ENCODE measurements at places on chromosomes 6 and 20. TPM values are rescaled to one million over a fixed set of nuclear protein-coding genes. Genes with fewer than 3 reads are reported as not detected.

The C20orf144 gene
- polyA plus RNA-seq = 0.23 TPM

GRCh38 chr6:131792091-131792496 lies 15.7 kb upstream of the ENPP1 start:
- no peaks in the 10 kb centered on the region for H3K4me1 ChIP-seq
- H3K27me3 ChIP-seq = no peaks in the 10 kb centered on the region
- no peaks in the 10 kb centered on the region for H3K36me3 ChIP-seq
- no peak overlapping the region for H3K27ac ChIP-seq
- H3K4me3 ChIP-seq = no peak overlapping the region
- no peak for DNase-seq

The RAE1 gene
- polyA plus RNA-seq = 62.4 TPM

DNA sequence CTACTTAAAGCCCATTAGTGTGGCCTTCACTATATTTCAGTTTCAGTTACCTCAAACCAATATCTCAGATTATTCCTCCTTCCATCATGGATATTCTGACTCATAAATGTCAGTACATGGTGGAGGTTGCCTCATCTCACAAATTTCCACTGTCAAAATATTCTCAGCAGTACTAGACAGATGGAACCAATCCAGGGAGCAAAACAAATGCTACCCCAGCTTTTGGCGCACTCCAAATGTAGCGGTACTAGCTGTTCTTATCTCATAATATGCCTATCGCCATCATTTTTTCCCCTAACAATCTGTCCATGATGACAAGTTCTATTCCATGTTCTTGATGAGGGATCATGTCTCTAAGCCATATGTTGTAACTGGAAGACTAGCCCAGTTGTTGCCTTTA lies 1026.1 kb downstream of the KIF16B start:
- H3K4me3 ChIP-seq = no peak overlapping the region
- no peak for DNase-seq

DNA sequence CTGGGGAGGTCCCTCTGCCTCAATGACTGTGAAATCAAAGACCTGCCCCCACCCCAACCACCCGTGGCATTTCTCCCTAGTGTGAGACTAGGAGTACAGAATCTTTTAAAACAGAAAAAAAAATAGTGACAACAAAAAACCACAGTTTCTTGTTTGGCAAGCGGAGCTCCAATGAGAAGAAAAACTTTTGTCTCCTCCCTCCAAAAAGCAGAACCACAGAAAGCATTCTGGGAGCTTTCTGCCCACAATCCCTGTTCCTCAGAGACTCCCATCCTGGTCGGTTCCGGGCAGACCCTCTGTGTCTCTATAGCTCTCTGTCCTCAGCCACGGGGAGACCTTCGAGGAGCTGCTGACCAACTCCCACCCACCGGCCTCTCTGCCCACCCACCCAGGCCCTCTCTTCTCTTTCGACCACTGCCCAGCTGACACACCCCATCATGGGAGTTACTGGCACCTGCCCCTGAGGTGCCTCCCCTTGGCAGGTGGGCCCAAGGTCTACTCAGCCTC lies 4.9 kb downstream of the PREX1 start:
- no peaks in the 10 kb centered on the region for H3K27me3 ChIP-seq
- no peaks in the 10 kb centered on the region for H3K36me3 ChIP-seq
- no peak overlapping the region for H3K4me3 ChIP-seq
- peaks cover 8% of the 10 kb centered on the region for H3K4me1 ChIP-seq
- H3K27ac ChIP-seq = no peak overlapping the region
- no peak for DNase-seq

The NPEPL1 gene
- polyA plus RNA-seq = 5.6 TPM

GRCh38 chr6:155561257-155561965 lies 105.8 kb upstream of the NOX3 start:
- H3K27ac ChIP-seq = no peak overlapping the region
- no peak for DNase-seq
- H3K4me1 ChIP-seq = no peaks in the 10 kb centered on the region
- no peaks in the 10 kb centered on the region for H3K27me3 ChIP-seq

The CLPSL2 gene
- not detected for polyA plus RNA-seq

- no peak overlapping the region for H3K27ac ChIP-seq
- no peaks in the 10 kb centered on the region for H3K4me1 ChIP-seq
- no peaks in the 10 kb centered on the region for H3K27me3 ChIP-seq
- no peaks in the 10 kb centered on the region for H3K36me3 ChIP-seq
These were observed 210.3 kb downstream of the FOXA2 start for GRCh38 chr20:22374066-22374465.

- peak overlapping the region; percentile 72 for H3K27ac ChIP-seq
- no peak for DNase-seq
- H3K4me3 ChIP-seq = peak overlapping the region; percentile 58
- H3K4me1 ChIP-seq = peaks cover 48% of the 10 kb centered on the region
- H3K36me3 ChIP-seq = peaks cover 15% of the 10 kb centered on the region
These were observed 1.4 kb downstream of the GMPR start for GRCh38 chr6:16239798-16240123.

DNA sequence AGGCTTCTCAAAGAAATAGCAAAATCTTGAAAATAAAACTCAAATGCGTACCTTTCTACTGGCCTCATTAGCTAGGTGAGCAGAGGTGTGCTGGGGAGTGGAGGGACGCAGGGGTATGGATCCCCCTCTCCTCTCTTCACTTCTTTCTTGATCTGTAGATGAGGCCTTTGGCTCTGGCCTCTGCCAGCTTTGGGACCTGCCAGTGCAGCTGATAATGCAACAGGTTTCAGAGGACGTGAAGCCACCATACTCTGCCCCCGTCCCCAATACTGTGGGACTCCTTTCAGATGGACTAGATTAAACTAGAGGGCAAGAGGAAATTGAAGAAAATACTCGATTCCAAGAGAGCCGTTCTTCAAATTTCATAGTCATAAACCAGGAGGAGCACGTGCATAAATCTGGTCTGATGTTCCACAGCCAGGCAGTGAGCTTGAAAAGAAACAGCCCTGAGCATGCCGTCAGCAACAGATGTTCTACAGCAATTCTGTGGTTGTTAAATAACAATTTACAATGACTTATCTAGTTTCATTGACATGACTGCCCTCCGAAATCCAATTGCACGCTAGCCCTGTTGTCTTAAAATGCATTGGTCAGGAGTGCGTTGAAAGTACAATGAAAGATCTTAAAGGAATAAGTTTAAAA lies 245.3 kb upstream of the FOXQ1 start:
- H3K36me3 ChIP-seq = no peaks in the 10 kb centered on the region
- no peak overlapping the region for H3K4me3 ChIP-seq
- H3K27ac ChIP-seq = no peak overlapping the region
- H3K27me3 ChIP-seq = peaks cover 5% of the 10 kb centered on the region
- no peaks in the 10 kb centered on the region for H3K4me1 ChIP-seq

DNA sequence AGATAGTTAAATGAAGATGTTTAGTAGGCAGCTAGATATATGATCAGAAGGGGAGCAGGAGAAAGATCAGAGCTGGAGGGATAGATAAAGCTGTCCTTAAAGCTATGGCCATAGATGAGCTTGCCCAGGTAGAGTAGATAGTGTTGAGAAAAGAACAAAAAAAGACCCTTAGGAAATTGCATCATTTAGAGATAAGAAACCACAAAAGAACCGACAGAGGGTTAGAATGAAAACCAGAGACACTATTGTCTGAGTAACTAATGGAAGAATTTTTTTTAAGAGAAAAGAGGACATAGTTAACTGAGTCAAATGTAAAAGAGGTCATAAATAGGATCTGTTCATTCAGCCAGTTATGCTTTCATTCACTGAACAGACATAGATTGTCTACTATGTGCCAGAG lies 101.8 kb downstream of the TNFAIP3 start:
- peaks cover 7% of the 10 kb centered on the region for H3K4me1 ChIP-seq
- H3K4me3 ChIP-seq = no peak overlapping the region
- H3K36me3 ChIP-seq = no peaks in the 10 kb centered on the region
- H3K27me3 ChIP-seq = no peaks in the 10 kb centered on the region
- DNase-seq = peak; percentile 40

- H3K4me3 ChIP-seq = no peak overlapping the region
- no peak for DNase-seq
These were observed 32.1 kb downstream of the COL20A1 start for GRCh38 chr20:63325021-63325471.

- no peaks in the 10 kb centered on the region for H3K36me3 ChIP-seq
- DNase-seq = no peak
- no peak overlapping the region for H3K27ac ChIP-seq
- H3K4me1 ChIP-seq = no peaks in the 10 kb centered on the region
- no peak overlapping the region for H3K4me3 ChIP-seq
These were observed 28.8 kb downstream of the CPXM1 start for GRCh38 chr20:2771631-2772080.

GRCh38 chr6:52524918-52525317 lies 51.9 kb downstream of the TRAM2 start:
- H3K4me1 ChIP-seq = peaks cover 27% of the 10 kb centered on the region
- no peak for DNase-seq
- H3K4me3 ChIP-seq = no peak overlapping the region
- H3K36me3 ChIP-seq = no peaks in the 10 kb centered on the region
- no peaks in the 10 kb centered on the region for H3K27me3 ChIP-seq

DNA sequence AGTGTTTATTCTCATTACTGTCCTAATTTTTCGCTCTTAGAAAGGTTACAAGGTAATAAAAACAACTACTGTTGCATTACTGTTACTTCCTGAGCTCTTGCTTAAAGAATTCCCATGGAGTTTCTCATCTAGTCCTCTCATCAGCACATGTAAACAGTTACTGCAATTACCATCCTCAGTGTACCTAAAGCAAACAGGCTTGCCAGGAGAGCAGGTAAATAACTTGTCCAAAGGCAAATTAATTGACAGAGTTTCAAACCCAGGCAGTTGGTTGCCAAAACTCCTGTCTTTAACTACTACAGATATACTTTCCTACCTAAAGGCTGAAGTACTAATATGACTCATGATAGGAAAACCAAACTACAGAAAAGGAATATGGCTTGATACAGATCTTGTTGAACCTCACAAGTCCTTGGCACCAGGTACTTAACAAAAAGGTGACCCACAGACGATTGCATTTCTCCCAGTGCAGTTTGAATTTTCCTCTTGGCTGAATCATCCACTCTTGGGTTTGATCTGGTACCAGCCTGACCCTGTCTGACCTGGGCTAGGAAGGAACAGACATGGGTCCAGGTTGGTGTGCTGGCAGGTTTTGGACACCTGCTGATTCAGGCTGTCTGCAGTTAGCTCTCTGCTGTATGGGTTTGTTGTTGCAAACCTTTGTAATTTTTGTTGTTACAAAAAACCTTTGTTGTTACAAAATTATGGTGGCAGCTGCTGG lies 153.0 kb downstream of the CFAP61 start:
- no peak overlapping the region for H3K4me3 ChIP-seq
- H3K27me3 ChIP-seq = no peaks in the 10 kb centered on the region
- H3K4me1 ChIP-seq = no peaks in the 10 kb centered on the region
- no peak for DNase-seq
- no peaks in the 10 kb centered on the region for H3K36me3 ChIP-seq

The BTN2A1 gene
- polyA plus RNA-seq = 18.0 TPM

GRCh38 chr6:120871416-120872261 lies 462.6 kb downstream of the TBC1D32 start:
- no peak for DNase-seq
- no peak overlapping the region for H3K4me3 ChIP-seq
- H3K4me1 ChIP-seq = no peaks in the 10 kb centered on the region
- H3K27me3 ChIP-seq = no peaks in the 10 kb centered on the region
- H3K36me3 ChIP-seq = no peaks in the 10 kb centered on the region

DNA sequence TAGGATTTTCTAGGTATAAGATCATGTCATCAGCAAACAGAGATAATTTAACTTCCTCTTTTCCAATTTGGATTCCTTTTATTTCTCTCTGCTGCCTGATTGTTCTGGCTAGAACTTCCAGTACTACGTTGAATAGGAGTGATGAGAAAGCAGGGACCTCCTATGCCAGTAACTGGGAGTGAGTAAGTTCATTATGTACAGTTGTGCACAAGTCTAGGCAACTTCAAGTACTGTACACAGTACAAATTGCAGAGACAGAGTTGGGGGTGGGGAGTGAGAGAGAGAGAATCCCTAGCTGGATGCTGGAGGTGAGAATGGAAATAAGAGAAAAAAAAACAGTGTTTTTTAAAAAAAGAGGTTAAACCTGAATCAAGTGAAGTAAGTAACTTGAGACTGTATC lies 210.2 kb downstream of the MMUT start:
- no peak overlapping the region for H3K4me3 ChIP-seq
- H3K27me3 ChIP-seq = no peaks in the 10 kb centered on the region
- no peaks in the 10 kb centered on the region for H3K4me1 ChIP-seq
- H3K27ac ChIP-seq = no peak overlapping the region
- no peaks in the 10 kb centered on the region for H3K36me3 ChIP-seq

DNA sequence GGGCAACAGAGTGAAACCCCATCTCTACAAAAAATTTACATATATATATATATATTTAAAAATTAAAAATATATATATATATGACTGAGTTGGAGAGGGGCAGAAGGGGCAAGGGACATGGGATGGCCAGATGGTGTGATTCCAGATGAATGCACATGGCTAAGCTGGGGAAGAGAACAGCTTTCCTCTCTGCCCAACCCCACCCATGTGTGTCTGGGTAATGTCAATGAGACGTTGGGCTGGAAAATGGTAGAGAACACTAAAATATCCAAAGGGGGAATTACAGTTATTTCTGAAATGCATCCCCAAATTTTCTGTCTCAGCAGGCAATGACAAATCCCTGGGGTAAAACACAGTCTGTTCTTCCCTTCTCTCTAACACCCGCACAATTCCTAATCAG lies 31.2 kb upstream of the CCND3 start:
- H3K27me3 ChIP-seq = no peaks in the 10 kb centered on the region
- H3K4me1 ChIP-seq = peaks cover 5% of the 10 kb centered on the region
- DNase-seq = no peak
- no peaks in the 10 kb centered on the region for H3K36me3 ChIP-seq

DNA sequence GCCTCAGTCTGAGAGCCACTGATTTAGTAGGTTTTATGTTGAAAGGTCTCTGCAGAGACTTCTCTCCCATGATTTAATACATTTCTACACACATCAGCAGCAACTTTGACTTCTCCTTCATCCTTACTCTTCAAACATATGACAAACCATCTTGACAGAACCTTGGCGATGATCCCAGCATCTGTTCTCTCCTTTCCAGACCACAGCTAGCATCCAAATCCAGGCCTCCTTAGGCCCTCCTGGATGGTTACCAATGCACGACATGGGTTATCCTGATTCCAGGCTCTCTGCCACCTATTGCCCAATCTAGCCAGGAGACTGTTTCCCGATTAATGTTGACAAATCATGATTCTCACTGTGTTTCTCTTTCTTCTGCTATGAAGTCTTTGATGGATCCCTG lies 16.8 kb downstream of the LAMA4 start:
- no peak for DNase-seq
- H3K27ac ChIP-seq = no peak overlapping the region
- H3K4me1 ChIP-seq = no peaks in the 10 kb centered on the region

The PDE7B gene
- polyA plus RNA-seq = not detected

DNA sequence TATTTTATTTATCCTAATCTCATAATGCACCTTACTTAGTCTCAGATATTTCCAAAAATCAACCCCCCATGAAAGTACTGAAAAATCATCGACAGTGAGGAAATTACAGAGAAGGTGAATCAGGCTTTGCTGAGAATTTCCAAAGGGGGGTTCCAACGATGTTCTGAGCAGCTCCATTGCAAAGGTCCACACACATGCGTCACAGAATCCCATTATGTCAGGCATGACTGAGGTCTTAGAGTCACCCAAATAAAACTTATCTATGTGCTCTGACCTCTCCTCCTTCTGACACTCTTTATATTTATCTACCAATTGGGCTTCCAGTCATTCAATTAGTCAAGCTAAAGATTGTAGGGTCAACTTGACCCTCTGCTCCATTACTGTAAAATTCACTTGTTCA lies 12.7 kb upstream of the LRRN4 start:
- H3K27ac ChIP-seq = no peak overlapping the region
- 0 out of 3 replicates have a peak, but pooled peaks cover 3% of the 10 kb centered on the region for H3K4me1 ChIP-seq
- no peaks in the 10 kb centered on the region for H3K36me3 ChIP-seq
- no peak overlapping the region for H3K4me3 ChIP-seq
- DNase-seq = no peak
- H3K27me3 ChIP-seq = no peaks in the 10 kb centered on the region

Data from K562 (cell line).